ENCODE measurements at places on chromosomes 2 and 18. TPM values are rescaled to one million over a fixed set of nuclear protein-coding genes. Genes with fewer than 3 reads are reported as not detected.

GRCh38 chr2:86825693-86826381, 35.1 kb upstream of the CD8A start:
- no peak for DNase-seq

DNA sequence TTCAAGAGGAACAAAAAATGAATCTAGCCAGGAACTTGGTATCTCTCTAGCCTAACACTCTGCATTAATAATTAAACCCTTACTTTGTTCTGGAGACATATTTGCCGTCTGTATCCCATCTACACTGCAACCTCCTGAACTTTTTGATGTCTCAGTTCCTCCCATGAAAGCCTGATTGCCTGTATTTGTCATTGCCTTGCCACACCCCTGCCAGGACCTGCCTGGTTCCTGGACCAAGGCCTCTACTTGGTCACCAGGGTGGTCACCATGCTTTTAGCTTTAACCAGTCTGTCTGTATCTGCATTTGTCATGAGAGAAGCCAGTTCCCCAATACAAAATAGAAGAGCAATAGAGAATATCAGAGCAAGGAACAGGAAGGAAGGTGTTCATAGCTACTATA, 58.8 kb upstream of the NOL4 start:
- no peak for DNase-seq

- peak; percentile 45 for DNase-seq
Observed at GRCh38 chr2:196758474-196759377, 40.8 kb downstream of the GTF3C3 start.

GRCh38 chr2:71668326-71669057, 215.1 kb downstream of the DYSF start:
- DNase-seq: no peak

- no peak for DNase-seq
Observed at GRCh38 chr2:204037286-204037685, 100.7 kb downstream of the ICOS start.

- DNase-seq: no peak
Observed at GRCh38 chr2:62663411-62663810, 42.1 kb upstream of the EHBP1 start.

DNA sequence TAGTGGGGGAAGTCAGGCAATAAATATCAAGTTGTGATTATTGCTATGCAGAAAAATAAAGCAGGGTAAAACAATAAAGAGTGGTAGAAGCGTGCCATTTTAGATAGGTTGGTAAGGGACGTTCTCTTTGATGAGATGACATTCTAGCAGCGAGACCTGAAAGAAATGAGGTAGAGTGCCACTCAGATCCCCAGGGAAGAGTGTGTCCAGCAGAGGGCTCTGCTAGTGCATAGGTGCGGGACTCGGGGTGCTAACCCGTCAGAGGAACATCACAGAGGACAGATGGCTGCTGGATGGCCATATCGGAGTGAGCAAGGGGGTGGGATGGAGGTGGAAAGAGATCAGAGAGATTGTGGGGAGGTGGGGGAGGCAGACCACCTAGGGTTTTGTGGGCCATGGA, 16.3 kb upstream of the GTF2A1L start:
- DNase-seq: no peak

GRCh38 chr2:127023504-127023903, 83.5 kb downstream of the BIN1 start:
- no peak for DNase-seq

DNA sequence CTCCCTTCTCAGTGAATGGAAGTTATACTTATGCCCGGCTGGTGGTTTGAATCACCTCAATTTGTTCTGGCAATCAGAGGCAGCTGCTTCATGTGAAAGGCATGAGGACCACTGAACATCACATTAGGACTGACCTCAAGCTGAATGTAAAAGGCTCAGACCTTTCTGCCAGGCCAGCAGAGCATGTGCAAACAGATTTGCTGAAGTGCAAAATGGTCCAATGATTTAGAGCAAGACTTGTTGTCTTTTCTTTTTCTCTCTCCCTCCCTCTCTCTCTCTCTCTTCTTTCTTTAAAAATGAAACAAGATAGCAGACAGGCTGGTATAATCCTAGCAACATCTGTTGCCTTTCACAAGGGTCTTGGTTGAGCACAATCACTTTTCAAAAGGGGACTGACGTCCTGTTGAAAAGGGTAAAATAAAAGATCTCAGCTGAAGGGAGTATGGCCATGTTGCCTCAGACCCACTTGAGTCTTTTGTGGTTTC, 13.3 kb upstream of the CDH7 start:
- DNase-seq: no peak

DNA sequence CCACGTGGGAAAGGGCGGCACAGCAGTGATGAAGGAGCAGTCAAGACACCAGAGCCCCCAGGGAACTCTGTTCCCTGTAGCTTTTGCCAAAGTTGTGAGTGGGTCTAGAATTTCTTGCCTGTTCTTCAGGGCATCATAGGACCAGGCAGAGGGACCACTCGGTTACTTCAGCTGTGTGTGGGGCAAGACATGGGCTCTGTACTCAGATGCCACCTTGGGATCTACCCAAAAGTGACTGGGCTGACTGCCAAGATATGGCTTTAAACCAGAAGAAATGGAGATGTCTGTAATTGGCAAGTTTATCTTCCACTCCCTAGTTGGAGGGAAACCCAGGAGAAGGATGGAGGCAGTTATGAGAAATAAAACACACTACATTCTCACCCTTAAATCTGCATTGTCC, 29.6 kb downstream of the KCNF1 start:
- no peak for DNase-seq

GRCh38 chr18:38963943-38964660, 1398.5 kb upstream of the CELF4 start:
- DNase-seq: no peak

DNA sequence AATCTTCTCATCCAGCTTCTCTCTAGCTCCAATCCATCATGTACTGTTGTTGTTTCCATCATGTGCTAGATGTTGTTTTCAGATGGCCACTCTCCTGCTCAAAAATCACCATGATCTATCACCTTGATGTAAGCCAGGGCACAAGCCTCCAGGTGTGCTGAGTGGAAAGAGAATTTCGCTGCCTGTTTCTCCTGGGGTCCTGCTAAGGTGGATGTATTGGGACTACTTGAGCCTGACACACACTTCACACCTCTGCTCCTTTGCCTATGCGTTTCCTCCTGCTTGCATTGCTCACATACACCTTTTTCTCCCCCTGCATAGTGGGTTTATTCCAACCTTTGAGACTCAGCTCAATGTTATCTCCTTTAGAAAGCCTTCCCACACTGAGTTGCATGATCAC, 287.6 kb downstream of the CYRIA start:
- DNase-seq: no peak

GRCh38 chr2:5938566-5938896, 246.3 kb downstream of the SOX11 start:
- DNase-seq: no peak

- DNase-seq: peak; percentile 74
Observed at GRCh38 chr2:190511104-190511503, 23.4 kb downstream of the NEMP2 start.

DNA sequence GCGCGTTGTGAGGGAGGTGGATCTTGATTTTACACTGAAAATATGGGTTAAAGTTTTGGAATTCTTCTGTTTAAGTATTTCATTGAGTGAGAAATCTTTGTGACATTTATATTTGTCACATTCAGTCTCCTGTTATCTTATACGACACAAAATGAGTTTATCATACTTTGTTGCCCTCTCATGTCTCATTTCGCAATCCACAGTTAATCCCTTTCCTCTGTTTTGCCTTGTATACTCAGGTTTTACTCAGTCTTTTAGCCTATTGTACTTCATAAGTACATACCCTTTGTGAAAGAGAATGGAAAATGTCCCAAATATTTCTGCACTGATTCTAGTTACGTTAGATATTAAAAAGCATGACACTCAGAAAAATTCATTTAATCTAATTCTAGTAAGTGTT, 142.7 kb downstream of the ATP9B start:
- DNase-seq: no peak

DNA sequence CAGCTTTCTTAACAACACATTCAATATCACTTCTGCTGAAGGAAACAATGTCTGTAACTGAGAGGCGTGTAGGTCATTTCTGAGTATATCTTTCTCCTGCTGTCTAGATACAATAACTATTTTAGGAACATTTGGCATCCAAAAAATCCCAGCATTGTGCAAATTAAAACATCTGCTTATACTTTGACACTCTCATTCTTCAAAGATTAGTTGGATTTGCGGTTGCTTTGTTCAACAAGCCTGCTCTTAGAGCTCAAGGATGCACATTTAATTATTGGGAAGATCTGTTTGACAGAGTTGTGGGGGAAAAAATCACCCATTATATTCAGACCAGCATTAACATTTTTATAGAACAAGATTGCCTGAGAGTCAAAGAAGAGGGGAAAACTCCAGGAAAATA, 449.5 kb upstream of the HNRNPA3 start:
- no peak for DNase-seq

DNA sequence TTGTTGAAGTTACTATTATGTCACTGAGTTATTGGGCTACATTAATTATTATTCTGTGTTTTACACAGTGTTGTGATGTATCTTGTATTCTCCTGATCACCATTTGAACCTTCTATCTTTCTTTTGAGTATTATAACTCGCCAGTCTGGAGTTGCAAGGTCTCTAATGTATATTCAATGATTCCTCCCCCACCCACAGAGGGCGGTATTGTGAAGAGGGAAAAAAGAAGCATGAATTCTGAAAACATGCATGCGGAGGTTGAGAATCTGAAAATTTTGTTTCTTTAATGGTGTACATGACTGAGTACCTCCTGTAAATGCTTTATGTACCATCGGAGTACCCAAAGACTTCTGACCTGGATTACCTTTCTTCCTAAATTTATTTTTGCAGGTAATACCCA, 266.6 kb downstream of the NR4A2 start:
- DNase-seq: no peak

- peak; percentile 87 for DNase-seq
Observed at GRCh38 chr18:35005963-35006577, 35.1 kb upstream of the MAPRE2 start.

PLGLB2 gene
- total RNA-seq: 0.65 TPM

HOXD10 gene
- total RNA-seq: 15.2 TPM

CRACDL gene
- 3.3 TPM for total RNA-seq

PPP1CB gene
- 143 TPM for total RNA-seq

REG1A gene
- total RNA-seq: not detected

CTNNA2 gene
- total RNA-seq: not detected

RGPD4 gene
- not detected for total RNA-seq
